ENCODE measurements at places on chromosomes 7 and 10.

DNA sequence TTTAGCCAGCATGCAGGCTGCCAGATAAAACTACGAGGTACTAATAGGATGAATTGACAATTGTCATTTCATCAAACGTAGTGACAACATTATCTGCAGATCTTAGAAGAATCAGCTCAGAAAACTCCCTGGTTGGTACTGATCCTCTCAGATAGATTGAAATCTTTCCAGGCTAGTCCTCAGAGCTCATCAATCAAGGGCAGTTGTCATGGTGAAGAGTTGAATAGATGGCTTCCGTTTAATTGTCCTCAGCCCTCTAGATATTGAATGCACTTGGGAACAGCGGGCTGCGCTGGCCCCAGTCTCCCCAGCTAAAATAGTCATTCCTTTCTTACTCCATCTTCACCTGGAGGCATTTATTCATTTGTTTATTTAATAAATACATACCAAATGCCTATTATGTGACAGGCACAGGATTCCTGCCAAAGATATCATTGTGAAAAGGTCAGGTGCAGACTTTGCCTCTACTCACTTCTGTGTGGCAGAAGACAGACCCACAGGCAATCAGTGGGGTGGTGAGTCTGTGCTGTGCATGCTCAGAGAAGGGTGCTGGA lies 1081.6 kb downstream of the TYW1 start:
- DNase-seq, result no peak

GRCh38 chr10:21130108-21130507 lies 233.0 kb upstream of the NEBL start:
- DNase-seq, result no peak

GRCh38 chr10:61071580-61071979 lies 127.6 kb upstream of the RHOBTB1 start:
- no peak for DNase-seq

DNA sequence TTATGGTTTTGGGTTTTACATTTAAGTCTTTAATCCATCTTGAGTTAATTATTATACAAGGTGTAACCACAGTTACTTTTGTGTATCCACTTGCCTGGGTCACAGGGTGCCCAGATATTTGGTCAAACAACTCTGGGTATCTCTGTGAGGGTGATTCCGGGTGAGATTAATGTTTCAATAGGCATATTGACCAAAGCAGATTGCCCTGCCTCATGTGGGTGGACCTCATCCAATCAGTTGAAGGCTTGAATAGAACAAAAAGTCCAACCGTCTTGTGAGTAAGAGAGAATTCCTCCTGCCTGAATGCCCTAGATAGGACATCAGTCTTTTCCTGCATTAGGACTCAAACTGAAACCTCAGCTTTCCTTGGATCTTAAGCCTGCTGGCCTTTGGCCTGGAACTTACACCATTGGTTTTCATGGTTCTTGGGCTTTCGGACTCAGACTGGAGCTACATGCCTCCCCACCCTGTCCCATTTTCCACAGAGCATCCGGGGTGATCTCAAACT lies 68.9 kb upstream of the ST8SIA6 start:
- DNase-seq, result no peak

- DNase-seq, result no peak
Measured at GRCh38 chr7:114759347-114760062, 162.4 kb upstream of the MDFIC start.

DNA sequence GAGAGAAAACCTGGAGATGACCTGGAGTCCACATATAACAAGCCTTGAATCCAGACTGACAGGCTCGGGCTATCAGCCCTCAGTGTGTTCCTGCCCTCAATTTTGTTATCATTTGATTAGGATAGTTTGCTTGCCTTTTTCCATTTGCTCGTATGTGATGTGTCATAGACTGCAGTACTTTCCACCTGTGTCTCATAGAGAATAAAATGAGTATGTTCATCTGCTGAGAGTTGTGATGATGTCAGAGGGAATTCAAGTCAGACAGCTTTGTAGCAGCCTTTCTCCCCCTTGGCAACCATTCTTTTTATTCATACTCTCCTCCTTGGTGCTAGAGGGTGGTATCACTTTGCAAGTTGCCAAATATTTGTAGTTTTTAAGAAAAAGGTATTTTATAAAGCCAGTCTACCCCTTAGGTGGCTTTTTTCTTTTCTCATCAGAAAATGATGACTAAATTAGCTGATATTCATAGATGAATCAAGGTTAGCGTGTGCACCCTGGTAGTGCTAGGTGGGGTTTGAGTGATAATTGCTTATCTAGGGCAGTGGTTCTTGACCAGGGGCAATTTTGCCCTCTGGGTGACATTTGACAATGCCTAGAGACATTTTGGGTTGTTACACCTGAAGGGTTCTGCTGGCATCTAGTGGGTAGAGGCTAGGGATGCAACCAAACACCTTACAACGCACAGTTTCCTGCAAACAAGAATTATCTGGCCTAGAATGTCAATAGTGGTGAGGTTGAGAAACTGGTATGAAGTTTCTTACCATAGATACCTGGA lies 5.4 kb downstream of the SGPL1 start:
- DNase-seq, result no peak

GRCh38 chr7:29044554-29044953 lies 86.4 kb upstream of the TRIL start:
- no peak for DNase-seq

GRCh38 chr10:131452926-131453720 lies 141.6 kb upstream of the TCERG1L start:
- DNase-seq, result no peak

- no peak for DNase-seq
Measured at GRCh38 chr10:100962351-100963080, 6.8 kb upstream of the SEMA4G start.

DNA sequence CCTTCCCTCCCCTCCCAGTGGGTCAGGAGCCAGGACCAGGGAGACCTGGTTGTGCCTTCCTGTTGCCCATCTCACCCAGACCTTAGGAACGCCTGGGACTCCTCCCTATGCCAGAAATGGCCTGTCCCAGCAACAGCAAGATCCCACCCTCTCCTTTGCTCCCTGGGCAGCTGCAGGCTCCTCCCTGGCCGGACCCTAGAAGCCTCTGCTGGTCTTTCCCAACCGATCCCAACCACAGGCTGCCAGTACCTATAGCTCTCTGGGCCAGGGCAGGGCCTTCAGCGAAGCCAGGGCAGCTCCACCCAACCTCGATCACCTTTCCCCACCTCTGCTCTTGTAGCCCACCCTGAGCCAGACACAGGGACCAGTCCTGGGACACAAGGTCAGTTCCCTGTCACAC lies 21.9 kb downstream of the LDB3 start:
- no peak for DNase-seq

GRCh38 chr7:157222687-157223086 lies 84.0 kb downstream of the UBE3C start:
- no peak for DNase-seq

DNA sequence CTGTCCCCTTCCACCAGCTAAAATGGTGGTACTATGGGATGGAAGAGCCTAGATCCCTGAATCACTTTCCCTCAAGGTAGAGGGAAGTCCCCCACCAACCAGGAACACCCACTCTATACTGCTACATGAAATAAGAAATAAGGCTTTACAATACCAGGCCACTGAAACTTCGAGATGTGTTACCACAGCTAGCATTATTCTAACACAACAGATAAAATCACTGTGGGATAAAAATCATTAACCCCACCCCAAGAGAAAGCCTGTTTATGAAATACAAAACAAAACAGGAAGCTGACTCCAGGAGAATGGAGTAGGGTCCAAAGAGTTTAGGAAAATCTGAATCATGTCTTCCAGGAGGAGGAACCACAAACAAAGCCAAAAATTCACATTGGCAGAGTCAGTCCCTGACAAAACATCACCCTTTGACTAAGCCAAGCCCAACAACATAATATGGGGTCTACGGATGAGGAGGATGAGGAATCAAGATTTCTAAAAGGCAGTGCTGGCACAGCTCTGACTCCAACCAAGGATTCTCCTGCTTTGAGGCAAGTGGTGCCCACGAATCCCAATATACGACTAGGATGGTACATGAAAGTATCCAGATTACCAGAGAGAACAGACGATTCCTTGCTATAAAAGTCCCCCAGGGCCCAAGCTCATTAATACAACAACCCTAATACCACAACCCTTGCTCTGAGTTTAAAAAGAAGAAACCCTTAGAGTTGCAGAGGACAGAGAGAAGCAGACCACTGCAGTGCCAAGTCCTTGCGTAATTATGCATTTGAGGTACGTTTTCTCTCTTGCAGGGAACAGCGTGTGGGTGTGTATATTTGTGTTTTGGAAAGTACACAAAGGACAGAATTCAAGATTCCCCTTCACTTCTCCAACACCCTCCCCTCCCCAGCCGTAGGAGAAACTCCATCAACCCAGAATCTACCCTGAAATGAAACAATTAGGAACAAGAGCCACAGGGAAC lies 23.7 kb downstream of the XPNPEP1 start:
- no peak for DNase-seq

DNA sequence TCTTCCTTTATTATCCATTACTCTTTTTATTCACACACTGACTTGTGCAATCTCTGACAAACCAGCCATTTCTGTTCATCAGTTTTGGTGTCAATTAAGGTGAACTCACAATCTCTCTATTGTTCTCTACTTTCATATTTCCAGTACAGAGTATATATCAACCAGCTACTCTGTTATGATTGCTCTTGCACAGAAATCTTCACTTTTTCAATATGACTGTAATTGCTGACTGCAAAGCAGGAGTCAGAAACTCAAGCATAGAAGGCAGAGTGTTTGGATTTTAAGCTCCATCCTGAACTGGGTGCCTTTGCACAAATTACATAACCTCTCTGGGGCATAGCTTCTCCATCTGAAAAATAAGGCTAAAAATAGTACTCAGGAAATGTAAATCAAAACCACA lies 1042.0 kb downstream of the GRM8 start:
- DNase-seq, result no peak

DNA sequence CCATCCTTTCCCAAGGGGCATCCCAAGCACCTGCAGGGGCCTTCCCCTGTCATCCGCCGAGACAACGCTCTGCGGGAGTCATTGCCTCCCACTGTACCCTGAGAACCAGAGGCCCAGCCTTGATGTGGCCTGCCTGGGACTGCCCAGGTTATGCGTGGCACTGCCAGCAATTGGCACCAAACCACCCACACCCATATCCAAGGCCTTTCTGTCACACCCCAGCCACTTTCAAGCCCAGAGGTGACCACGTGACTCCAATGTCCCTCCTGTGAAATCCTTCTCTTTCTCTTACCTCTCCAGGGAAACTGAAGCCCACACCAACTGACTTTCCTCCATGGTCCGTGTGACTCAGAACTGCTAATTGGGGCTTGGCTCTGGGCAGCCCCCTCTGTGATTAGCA lies 123.9 kb downstream of the C10orf105 start:
- no peak for DNase-seq

GRCh38 chr10:77152256-77152655 lies 485.4 kb downstream of the KCNMA1 start:
- no peak for DNase-seq

DNA sequence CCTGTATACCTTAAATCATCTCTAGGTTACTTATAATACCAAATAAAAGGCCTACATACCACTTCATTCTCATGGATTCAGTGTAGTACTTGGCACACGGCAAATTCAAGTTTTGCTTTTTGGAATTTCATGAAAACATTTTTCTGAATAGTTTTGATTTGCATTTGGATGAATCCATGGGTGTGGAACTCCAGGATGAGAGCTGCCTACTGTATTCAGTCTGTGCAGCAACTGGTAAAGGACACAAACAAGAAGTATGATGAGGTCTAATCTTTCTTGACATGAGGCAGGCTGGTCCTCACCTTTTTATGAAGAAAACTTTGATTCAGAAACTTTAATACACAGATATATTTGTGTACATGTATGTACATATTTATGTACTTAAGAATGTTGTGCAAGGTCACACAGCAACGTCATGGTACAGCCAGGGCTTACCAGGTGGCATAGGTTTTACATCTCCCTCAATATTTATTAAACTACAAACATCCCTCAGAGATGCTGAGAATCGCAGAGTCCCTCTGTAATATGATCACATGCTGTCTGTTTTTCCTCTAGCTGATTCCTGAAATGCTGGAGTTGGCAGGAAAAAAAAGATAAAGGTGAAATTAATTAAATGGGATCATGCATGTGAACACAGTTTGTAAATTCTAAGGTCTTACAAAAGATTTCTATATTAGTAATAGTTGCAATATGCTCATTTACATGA lies 239.6 kb downstream of the PRKG1 start:
- no peak for DNase-seq

- no peak for DNase-seq
Measured at GRCh38 chr7:112790586-112791003, 402 bp upstream of the TMEM168 start.

- no peak for DNase-seq
Measured at GRCh38 chr7:157017149-157017548, 6.7 kb upstream of the MNX1 start.

GRCh38 chr7:135704698-135705097 lies 23.3 kb downstream of the SLC13A4 start:
- DNase-seq, result no peak

GRCh38 chr10:718143-718700 lies 28.8 kb upstream of the DIP2C start:
- no peak for DNase-seq

- DNase-seq, result no peak
Measured at GRCh38 chr7:2169923-2170575, 62.7 kb downstream of the MAD1L1 start.

GRCh38 chr7:101826081-101826835 lies 8.8 kb downstream of the CUX1 start:
- DNase-seq, result no peak

- DNase-seq, result no peak
Measured at GRCh38 chr10:6136215-6137201, 47.7 kb downstream of the RBM17 start.

- no peak for DNase-seq
Measured at GRCh38 chr10:100734295-100735086, 10.9 kb upstream of the PAX2 start.

DNA sequence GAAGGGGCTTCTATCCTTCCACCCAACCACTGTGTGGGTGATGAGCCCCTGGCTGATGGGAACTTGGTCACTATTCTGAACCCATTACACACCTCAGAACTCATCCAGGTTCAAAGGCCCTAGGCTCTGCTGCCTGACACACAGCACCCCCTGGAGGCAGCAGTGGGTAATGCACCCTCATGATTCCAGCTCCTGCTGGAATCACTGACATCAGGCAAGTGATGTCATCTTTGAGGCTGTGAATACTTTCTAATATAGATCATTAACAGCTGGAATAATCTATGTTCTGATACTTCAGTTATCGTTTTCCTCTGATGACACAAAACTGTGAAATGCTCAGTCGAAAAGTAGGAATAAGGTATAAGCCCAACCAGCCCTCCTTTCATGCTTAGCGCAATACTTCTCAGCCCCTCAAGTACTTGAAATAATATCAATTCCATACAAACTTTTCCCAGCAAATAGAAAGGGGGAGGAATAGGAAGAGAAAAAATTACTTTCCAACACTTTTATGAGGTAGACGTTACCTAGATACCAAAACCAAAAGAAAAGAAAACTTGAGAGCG lies 7.5 kb upstream of the RBP3 start:
- peak; percentile 67 for DNase-seq

GRCh38 chr10:47206449-47207280 lies 93.3 kb upstream of the GDF10 start:
- no peak for DNase-seq

Measured in stimulated activated CD4-positive, alpha-beta T cell treated with anti-CD3 and anti-CD28 coated beads, TNF-alpha, amount 100 ng/mL, for 24 hours (primary cell).